Hindlimb muscle (tissue), 1 donor: ENCODE measurements at places on chromosomes 4 and X.

- no peak for DNase-seq
These were observed 164.4 kb downstream of the QDPR start for GRCh38 chr4:17347445-17347844.

GRCh38 chr4:67522851-67523671, 22.2 kb downstream of the CENPC start:
- no peak for DNase-seq

GRCh38 chrX:31213941-31214340, 142.1 kb upstream of the FTHL17 start:
- no peak for DNase-seq

DNA sequence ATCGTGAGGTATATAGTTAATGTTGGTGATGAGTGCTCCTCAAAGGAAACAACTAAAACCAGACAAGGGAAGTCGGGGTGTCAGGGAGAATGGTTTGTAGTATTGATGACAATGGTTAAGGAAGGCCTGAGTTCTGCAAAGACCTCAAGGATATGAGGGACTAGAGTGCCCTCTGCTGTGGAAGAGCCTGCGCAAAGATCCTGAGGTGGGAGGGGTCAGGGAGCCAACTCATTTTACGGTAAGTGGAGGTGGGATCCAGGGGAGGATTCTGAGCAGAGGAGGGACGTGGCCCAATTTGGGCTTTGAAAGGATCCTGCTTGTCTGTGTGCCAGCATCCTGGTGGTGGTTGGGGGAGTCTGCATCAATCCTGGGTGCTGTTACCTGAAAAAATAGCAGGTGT, 11.3 kb downstream of the UBA1 start:
- no peak for DNase-seq

GRCh38 chr4:57312296-57312695, 202.1 kb upstream of the IGFBP7 start:
- DNase-seq: no peak

DNA sequence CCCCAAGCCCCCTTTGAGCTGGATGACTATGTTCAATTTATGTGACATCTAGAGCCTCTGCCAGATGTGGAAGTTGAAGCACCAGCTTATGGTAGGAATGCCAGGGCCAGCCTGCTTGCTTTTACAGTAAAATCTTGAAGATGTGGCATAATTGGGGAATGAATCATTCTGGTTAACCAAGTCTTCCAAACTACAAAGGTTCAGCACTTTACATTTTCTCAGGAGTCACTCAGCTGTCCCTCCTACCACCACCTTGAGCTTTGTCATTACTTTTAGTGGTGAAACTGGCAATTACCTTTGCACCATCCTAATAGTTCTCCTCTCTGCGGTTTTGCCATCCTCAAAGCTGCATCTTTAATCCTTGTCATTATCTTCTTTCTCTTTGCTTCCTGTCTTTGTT, 172.2 kb downstream of the HS6ST2 start:
- no peak for DNase-seq

DNA sequence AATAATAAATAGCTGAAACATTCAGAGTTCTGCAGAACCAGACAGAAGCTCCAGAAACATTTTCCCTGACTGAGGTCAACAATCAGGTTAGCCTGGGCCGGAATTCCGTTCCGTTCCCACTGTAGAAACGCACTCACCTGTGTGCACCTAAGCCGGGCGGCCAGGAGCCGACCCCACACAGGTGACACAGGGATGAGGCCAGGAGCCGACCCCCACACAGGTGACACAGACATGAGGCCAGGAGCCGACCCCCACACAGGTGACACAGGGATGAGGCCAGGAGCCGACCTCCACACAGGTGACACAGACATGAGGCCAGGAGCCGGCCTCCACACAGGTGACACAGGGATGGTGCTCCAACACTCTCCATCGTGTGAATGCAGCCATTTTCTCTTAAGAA, 21.9 kb downstream of the FAT1 start:
- DNase-seq: no peak

GRCh38 chr4:16187455-16187854, 38.8 kb downstream of the TAPT1 start:
- DNase-seq: no peak

- DNase-seq: no peak
These were observed 591.8 kb upstream of the CPEB2 start for GRCh38 chr4:14410516-14410915.

DNA sequence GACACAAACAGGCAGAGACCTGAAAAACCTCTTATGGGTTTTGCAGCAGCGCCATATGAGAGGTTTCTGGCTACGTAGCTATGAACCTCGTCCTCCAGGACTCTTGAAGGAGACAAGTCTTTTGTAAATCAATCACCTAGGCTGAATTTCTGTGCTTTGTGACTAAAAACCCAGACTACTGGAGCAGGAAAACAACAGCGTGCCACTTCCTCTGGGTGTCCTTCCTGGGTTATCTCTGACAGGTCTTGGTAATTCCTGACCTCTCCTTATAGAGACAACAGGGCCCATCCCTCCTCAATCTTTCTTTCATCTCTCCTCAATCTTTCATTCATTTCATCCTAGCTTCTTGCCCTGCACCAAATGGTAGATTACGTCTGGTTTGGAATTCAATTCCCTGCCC, 5.7 kb downstream of the S100P start:
- no peak for DNase-seq

- no peak for DNase-seq
These were observed 16.0 kb upstream of the UVSSA start for GRCh38 chr4:1330761-1331590.

GRCh38 chr4:35252866-35253265, 991.4 kb downstream of the ARAP2 start:
- DNase-seq: no peak

DNA sequence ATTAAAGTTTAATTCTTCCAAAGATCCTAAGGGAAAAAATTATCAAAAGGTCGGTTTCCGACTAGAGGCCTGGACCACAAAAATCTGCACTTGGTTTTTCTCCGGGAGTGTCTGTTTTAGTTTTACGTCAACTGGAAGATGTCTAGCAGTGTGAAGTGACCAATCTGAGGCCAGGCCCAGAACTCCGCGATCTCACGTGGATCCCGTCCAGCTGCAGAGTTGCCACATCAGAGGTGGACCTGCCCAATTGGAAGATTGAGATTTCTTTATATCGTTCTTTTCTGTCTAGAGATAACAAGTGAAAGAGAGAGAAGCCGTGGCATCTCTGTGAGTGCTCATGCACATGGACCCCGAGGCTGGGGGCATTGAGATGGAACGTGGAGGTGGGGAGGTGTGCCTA, 115.8 kb downstream of the AFF1 start:
- no peak for DNase-seq

DNA sequence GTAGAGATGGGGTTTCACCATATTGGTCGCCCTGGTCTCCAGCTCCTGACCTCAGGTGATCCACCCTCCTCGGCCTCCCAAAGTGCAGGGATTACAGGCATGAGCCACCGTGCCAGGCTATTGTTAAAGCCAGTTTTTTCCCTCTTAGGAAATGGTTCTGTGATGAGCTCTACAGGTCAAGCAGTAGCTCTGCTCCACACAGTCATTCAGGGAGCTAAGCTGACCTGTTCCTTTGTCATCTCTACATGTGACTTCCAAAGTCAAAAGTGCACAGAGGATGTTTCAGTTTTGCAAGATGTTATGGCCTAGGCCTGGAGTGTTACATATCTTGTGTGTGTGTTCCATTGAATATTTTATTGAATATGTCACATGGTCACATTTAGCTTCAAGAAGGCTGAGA, 11.4 kb downstream of the MCUB start:
- no peak for DNase-seq

DNA sequence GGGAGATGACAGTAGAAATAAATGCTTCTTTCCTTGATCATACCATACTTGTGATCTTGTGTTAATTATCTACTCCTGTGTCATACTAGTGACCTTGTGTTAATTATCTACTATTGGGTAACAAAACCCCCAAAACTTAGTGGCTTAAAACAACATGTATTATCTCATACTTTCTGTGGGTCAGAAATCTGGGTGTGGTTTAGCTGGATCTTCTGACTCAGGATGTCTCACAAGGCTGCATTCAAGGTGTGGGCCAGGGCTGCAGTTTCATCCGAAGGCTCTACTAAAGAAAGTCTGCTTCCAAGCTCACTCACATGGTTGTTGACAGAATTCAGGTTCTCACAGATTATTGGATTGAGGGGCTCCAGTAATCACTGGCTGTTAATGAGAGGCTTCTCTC, 70.3 kb upstream of the NDP start:
- DNase-seq: no peak
